ENCODE measurements at places on chromosomes 5 and 9.

GRCh38 chr5:115402822-115403577, 106.5 kb upstream of the CCDC112 start:
- no peak for DNase-seq

- no peak for DNase-seq
Measured at GRCh38 chr5:130520211-130520610, 615.9 kb downstream of the CHSY3 start.

GRCh38 chr9:76913467-76913866, 7.6 kb upstream of the PRUNE2 start:
- no peak for DNase-seq

DNA sequence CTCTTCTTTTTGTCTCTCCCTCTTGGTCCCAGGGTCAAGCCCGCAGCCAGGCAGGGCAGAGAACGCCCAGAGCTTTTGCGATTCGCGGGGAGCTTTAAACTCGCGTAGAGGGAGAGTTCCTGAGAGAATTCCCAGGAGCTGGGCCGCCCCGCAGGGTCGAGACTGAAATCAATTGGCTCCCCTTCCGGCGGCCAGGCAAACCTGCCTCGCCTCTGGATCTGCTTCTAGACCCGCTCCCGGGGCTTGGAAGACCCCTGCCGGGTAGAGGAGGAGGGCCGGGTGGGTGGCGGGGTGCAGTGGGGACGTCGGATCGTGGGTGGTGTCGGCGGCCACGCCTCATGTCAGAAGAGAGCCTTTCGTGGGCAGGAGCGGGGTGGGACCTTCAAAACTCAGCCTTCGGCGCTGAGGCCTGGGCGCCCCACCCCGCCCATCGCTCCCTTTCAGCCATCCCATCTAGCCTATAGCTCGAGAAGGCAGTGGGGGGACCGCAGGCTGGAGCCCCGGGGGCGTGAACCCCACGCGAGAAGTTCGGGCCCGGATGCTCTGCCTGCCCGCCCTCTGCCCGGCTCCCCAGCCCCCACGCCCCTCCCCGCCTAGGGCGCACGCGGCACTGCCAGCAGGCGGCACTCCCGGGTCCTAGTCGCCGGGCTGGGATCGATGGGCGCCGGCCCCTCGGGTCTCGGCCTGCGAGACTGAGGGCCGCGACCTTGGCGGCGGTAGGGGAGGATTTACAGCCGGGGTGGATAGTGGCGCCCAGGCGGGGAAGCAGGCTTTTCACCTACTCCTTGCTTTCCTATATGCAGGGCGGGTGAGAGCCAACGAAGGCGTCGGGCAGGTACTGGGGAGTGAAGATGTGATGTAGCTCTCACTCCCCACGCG, 6.1 kb downstream of the PRDM6 start:
- DNase-seq: no peak

- no peak for DNase-seq
Measured at GRCh38 chr5:888638-889035, 4.0 kb downstream of the BRD9 start.

- DNase-seq: no peak
Measured at GRCh38 chr5:137560420-137560819, 61.3 kb upstream of the SPOCK1 start.

DNA sequence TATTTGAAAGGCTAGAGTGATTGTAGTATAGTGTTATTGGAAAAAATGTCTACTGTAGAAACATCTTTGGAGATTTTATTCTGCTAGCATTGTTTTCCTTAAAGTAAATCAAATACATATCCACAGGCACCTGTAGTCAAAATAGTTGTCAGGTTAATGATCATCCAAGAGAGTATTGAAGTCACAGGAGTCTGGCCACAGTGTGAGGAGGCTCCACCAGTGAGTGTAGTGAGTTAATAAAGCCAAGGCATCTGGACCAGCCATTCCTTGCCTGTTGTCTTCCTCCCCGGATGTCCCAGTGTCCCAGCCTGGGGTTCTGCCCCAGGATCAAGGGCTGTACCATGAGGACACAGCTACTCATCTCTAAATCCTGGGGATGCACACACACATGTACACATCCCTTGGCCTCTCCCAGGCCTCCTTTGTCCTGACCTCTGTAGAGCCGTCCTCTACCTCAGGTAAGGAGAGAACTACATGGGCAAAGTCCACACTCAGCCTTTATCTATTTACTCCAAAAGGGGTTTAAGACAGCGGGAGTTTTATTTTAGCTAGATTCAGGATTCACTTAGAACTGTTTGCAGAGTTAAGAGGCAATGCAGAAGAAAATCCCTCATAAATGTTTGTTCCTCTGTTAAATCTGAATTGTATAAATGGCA, 3.7 kb downstream of the PIK3R1 start:
- no peak for DNase-seq

DNA sequence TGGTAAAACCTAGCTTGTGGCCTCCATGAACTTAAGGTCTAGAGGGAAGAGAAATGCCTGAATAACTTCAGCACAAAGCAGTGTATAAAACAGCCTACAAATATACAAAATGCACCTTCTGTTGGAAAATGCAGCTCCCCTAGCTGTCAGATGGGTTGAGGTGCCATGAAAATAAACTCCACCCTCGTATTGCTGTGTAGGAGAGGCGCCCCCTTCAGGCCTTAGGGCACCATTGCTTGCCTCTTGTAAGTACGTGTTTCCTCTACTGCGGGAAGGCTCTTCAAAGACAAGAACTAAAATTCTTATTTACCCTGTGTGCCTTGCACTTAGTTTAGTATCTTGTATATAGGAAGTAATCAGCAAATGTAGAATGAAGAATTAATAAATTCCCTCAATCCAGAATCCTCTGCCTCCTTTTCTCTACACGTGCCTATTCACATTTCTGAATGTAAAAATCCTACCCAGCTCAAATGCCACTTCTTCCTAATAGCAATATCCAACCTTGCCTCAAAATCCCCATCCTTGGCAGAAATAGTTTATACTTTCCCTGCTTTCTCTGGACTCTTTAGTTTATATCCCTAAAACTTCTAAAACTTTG, 393.7 kb upstream of the PDE4D start:
- no peak for DNase-seq

DNA sequence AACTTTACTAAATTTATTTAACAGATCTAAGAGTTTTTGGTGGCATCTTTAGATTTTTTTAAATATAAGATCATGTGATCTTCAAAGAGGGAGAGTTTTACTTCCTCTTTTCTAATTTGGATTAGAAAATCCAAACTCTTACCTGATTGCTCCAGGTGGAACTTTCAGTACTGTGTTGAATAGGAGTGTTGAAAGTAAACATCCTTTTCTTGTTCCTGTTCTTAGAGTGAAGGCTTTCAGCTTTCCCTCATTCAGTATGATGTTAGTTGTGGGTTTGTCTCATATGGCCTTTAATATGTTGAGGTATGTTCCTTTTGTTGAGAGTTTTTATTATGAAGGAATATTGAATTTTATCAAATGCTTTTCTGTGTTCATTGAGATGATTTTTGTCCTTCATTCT, 650.0 kb upstream of the SGCD start:
- no peak for DNase-seq

GRCh38 chr5:85990998-85991397, 626.7 kb upstream of the COX7C start:
- DNase-seq: no peak

DNA sequence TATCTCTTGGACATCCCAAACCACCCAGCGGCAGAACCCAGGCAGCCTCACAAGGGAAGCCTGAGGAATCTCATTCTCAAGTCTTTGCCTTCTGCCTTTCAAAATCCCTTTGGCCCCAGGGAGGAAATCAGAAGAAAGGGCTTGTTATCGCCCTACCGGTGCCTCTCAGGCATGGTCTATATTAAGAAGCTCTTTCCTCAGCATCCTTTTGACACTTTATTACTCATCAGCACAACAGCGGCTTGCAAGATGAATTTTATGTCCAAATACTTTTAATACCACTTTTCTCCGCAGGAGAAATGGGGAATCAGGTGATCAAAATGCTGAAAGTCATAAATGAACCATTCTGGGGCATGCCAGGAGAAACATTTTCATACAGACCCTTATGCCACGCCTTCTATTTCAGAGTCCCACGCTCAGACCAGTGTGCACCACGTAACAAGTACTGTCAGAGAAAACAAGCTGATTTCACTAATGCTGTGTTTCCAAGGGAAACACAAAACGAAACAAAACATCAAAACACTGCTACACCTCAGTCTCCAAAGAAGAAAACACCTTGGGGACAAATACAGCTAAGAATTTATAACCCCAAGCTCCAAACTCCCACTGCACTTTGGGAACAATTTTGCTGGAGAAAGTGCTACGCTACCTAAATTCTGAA, 30.0 kb downstream of the RAPGEF1 start:
- DNase-seq: peak; percentile 38

DNA sequence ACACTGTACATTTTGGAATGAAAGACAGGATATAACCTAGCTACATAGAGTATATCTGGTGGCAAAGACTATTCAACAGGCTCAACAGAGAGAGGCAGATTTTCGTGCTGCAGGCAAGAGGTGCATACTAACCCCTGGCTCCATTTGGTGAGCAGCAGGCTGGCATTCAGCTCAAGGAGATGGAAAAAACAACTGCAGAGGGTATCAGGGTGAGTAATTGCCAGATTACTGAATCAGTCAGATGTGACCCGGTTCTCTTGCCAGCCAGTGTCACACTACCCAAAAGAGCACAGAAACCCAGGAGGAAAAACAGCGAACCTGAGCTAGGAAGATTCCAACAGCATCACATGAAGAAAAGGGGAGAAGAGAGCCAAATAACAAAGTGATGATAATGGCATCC, 130.4 kb upstream of the PRLR start:
- no peak for DNase-seq

DNA sequence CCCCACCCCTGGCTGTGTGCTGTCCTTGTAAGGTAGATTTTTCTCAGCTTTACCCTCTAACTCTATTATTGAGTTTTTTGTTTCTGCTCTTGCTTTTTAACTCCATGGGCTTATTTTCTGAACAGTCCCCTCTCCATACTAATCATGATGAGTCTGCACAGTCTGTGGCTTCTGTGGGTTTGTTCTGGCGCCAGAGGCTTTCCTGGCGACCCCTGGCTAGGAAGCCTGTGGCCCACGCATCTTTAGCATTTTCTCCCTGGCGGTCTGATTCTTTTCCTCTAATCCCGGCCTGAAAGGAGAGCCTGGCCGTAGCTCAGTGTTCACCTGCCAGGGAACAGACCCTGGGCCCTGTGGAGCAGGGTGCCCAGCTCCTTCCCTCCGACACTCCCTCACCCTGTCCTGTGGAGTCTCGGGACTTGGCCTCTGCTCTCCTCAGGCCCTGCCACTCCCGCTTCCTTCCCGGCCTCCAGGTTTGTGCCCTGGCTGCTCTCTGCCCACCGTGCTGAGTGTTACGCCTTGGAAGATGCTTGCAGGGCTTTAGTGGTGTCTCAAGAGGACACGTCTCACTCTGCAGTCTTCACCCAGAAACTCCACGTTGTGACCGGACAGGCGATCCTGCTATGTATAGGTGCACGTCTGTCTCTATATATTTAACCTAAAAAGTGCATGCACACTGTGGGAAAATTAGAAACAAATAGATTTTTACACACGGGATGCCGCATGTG, 31.7 kb upstream of the LRRC14B start:
- DNase-seq: no peak

GRCh38 chr5:32299059-32299677, 13.6 kb downstream of the MTMR12 start:
- no peak for DNase-seq

DNA sequence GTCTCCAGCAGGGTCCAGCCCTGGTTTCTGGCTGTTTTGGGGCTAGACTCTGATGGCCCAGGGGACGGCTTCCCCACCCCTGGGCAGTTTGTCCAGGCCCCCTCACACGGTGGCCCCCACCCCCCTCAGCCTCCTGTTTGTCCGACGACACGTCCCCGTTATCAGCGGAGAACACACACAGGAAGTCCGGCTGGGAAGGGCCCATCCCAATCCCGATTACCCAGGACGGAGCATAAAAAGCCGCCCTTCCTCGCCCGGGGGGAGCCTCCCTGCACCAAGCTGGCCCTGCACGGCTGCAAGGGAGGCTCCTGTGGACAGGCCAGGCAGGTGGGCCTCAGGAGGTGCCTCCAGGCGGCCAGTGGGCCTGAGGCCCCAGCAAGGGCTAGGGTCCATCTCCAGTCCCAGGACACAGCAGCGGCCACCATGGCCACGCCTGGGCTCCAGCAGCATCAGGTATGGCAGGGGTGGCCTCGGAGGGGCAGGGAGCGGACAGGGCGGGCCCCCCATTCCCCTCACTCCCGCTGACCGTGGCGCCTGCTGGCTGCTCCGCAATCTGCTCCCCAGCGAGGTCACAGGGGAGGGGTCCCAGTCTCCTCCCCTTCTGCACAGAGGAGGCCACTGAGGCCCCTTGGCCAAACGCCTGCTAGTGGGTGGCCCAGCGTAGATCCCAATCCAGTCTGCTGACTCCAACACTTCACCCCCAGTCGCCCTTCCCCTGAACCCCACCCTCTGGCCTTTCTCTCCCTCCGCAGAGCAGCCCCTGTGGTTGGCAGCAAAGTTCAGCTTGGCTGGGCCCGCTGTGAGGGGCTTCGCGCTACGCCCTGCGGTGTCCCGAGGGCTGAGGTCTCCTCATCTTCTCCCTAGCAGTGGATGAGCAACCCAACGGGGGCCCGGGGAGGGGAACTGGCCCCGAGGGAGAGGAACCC, at the start of gene EGFL7:
TSS of gene EGFL7 (plus strand) at position 261 of the 926 bp plus-strand sequence. CDS start 5,367 bp downstream, outside the sequence.
- DNase-seq: no peak

- DNase-seq: no peak
Measured at GRCh38 chr5:108433600-108433999, 51.7 kb upstream of the FBXL17 start.

- DNase-seq: no peak
Measured at GRCh38 chr5:88130211-88130815, 138.3 kb downstream of the TMEM161B start.

DNA sequence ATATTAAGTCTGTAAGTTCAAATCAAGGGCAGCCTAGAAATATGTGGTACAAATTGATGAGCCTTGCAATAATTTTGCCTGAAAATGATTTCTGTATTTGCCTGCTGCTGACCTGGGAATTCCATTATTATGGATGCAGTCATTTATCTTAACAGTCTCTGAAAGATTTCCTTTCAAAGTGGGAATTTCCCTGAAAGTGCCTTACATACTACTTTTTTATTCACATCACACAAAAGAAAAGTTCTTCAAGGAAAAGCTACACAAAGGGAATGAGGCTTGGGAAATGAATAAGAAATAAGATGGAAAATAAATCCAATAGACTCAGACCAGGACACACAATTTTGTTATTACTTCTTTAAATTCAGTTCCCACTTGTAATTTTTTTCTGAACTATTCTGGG, 537.8 kb upstream of the PTGER4 start:
- DNase-seq: no peak

DNA sequence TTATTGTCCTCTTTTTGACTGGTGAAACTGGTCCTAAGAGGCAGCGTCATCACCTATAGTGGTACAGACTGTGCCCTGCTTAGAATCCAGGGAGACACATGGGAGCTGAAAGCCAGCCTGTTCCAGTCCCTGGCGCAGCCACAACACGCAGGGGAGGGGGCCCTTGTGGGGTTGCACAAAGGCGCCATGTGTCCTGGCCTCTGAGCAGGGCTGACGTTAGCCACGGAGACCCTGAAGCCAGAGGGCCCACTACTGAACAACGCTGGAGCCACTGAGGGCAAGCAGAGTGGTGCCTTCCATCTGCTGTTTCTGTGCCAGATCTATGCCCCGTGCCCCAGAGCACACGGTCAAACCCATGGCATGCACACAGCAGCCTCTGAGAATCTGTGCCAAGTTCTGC, 147.3 kb downstream of the ACTL7B start:
- DNase-seq: no peak

Measured in activated CD4-positive, alpha-beta T cell treated with anti-CD3 and anti-CD28 coated beads, Interleukin-2, amount 50 U/mL, for 1 hour (primary cell).